ENCODE measurements at places on chromosomes 13 and 19. TPM values are rescaled to one million over a fixed set of nuclear protein-coding genes. Genes with fewer than 3 reads are reported as not detected.

GRCh38 chr13:98866882-98867281 is 111.0 kb downstream of the DOCK9 start:
- no peak for DNase-seq

DNA sequence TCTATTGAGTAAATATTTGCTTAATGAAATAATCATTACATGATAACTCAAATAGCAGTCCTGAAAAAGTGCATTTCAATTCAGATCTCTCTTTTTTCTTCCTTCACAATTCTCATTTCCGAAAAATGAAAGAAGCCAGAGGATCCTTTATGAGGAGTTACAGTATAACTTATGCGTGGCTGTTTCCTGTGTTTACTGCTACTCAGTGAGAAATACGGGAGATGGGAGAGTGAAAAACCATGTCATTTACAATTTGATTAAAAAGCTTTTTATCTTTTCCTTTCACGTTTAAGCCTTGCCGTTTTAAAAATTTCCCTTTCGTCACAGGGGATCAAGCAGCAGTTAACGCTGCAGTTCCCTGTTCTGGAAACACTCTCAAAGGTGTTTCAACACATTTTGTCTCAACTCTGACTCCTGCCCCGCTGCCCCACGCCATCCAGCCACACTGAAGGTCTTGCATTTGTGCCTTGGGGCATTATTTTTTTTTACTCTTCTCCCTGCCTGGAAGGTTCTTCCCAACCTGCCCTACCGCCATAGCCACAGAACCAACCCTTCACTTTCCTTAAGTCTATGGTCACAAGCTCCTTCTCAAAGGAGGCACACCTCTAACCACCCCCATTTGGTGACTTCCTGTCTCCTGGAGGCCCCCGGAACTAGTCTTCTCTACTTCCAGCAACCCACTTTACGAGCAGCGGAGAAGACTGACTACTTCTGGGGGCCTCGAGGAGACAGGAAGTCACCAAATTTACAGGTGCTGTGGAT is 17.0 kb downstream of the KL start:
- no peak for DNase-seq

DNA sequence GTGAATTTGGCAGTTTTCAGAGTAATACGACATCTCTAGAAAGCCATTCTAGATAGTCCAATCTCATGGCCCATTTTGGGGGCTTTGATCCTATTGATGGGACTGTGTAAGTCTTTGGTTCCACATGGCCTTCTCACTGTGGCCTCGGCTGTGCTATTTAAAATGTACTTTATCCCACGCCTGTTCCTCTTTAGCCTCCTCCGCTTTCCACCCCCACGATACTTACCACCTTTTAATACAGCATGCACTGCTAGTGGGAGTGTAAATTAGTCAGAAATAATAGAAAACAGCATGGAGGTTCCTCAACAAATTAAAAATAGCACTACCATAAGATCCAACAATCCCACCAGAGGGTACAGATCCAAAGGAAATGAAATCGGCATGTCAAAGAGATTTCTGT is 28.3 kb upstream of the CEBPG start:
- no peak for DNase-seq

PROZ gene
- not detected for total RNA-seq

EDNRB gene
- 21.7 TPM for total RNA-seq

- DNase-seq = no peak
Measured at GRCh38 chr13:23718996-23719395, 148.8 kb downstream of the TNFRSF19 start.

DNA sequence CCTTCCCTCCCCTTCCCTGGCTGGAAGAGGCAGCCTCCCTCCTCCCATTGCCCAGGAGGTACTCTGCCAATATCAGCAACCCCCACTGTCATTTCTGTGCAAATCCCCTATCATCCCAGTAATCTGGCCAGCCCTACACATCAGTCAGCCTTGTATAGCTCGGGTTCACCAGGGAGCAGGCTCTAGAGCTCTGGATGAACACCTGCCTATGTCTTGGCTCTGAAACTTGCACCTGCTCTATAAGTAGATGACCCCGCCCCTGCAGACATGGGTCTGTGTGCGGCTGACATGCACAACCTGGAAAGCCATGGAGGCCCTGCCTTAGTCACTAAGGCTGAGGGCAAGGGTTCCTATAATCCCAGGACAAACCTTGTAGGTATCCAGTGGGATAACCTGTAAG is 1042.9 kb downstream of the UQCRFS1 start:
- no peak for DNase-seq

GRCh38 chr19:28980236-28980868 is 232.6 kb downstream of the UQCRFS1 start:
- DNase-seq = no peak

DNA sequence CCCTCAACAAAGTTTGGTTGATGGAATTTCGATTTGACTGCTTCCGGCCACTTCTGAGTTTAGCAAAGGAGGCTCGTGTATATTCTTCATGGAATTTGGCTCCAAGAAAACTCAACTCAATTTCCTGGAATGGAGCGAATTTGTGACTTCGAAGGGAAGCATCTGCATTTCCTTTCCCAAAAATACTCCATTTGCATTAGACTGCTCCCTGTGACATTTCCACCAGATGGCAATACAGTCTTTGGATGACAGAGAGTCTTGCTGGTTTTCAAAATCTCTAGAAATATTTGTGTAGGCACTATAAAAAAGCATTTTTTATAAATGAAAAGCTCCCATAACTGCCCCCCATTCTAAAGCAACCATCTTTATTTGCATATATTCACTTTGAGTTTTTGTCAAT is 4.1 kb downstream of the C1QTNF9 start:
- DNase-seq = no peak

DNA sequence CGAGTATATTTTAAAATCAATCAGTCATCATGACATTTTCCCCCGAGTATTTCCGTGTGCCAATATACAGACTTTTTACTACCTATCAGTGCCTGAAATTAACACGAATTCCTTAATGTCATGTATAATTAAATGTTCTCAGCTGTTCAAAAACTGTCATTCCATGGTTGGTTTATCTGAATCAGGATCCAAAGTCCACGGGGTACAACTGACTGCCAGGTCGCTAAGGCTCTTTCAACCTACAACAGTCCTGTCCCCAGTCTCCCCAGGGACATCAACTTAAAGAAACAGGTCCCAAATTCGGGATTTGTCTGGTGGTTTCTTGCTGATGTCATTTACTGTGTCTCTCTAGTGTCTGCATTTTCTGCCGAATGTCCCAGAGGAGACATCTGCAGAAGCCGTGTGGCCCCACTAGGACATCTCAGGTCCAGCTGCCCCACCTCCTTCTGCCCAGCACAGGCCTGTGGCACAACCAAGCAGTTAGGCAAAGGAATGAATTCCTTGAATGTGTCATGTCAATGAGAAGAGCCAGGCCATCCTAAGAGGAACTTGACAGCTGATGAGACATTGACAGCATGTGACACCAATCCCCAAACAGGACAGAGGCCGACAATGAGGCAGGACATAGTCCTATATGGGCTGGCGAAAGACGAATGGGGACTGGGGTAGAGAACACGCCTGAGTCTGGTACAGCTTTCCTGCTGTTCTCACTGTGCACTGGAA is 109.5 kb downstream of the STK24 start:
- DNase-seq = no peak

SAE1 gene
- 45.0 TPM for total RNA-seq

CAMSAP3 gene
- not detected for total RNA-seq

DNA sequence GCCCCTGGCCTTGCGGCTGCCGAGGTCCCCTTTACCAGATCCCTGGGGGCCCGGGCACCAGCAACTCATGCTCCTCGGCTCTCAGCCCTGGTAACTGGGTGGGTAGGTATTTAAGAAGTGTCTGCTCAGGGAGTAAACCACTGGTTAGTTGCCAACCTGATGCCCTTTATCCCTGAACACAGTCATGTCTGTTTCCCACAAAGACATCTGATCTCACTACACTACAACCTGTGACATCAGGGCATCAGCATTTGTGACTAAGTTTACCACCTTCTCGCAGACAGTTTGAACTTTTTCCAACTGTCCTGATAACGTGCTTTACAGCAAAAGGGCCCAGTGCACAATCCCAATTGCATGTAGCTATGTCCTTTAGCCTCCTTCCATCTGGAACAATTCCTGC is 22.0 kb downstream of the GGACT start:
- no peak for DNase-seq

LHB gene
- total RNA-seq = not detected

- peak; percentile 86 for DNase-seq
Measured at GRCh38 chr19:15672580-15673175, at the start of gene CYP4F12. TSS of gene CYP4F12 (plus strand) at chr19:15673087. CDS start at chr19:15673530, 443 bp downstream.

- DNase-seq = peak; percentile 67
Measured at GRCh38 chr19:7730286-7731217, 1.4 kb downstream of the CLEC4G start.

GRCh38 chr19:15038294-15038693 is 11.0 kb upstream of the CASP14 start:
- DNase-seq = no peak

ZNF568 gene
- total RNA-seq = 7.1 TPM

MBOAT7 gene
- 24.3 TPM for total RNA-seq

DNA sequence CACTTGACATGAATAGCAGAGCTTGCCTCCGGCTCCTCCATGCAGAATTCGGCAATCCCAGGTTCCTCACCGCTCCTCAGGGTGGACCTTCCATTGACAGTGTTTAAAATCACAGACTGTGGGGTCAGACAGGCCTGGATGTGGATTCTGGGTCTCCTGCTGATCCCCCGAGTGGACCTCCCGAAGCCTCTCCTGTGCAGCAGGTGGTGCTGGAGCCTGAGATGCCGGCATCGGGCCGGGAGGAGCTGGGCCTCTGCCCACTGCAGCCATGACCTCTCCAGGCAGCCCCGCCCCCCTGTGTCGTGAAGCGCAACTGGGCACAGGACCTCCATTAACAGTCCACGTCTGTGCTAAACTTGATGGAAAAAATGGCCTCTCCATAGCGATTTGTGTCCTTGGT is 10.5 kb upstream of the CDC16 start:
- no peak for DNase-seq

OR10H1 gene
- not detected for total RNA-seq

- no peak for DNase-seq
Measured at GRCh38 chr19:41359741-41360140, 4.2 kb downstream of the B9D2 start.

DNA sequence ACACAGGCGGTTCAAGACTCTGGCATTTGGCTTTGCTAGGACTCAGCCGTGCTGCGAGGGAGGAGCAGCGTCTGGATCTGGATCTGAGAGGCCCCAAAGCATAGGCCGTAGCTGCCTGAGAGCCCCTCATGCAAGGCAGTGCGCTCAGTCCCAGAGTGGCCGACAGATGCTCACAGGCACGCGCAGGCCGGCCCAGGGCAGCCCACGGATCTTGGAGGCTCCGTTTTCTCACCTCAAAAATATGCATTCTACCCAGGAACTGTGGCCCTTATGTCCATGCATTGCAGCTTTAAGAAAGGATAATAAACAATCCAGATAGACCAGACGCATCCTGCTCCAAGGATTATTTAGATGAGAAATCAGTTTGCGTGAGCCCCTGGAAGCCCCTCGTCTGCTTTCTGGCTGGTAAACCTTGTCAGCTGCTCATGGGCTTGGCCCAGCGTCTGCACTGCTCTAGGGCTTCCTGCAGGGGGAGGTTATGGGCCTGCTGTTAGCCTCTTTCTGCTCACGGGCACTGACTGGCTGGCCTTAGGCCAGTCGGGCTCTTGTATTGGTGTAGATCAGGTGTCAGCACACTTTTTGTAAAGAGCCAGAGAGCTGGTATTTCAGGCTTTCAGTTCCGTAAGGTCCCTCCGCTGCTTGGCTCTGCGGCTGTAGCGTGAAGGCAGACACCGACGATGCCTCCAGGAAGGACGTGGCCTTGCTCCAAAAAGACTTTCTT is 24.2 kb downstream of the TEX29 start:
- peak; percentile 68 for DNase-seq

DNA sequence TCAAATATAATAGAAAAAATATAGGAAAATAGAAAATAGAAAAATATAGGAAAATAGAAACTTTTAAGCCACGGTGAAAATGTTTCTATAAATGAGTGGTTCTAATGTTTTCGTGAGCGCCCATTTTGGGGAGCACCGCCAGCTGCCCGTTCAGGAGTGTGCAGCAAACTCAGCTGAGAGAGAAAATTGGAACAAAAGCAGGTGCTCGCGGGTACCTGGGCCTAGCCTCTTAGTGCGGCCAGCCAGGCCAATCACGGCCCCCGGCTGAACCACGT is 204 bp upstream of the PDX1 start:
- DNase-seq = no peak

GRCh38 chr13:95267662-95268342 is 33.4 kb downstream of the ABCC4 start:
- no peak for DNase-seq

DNA sequence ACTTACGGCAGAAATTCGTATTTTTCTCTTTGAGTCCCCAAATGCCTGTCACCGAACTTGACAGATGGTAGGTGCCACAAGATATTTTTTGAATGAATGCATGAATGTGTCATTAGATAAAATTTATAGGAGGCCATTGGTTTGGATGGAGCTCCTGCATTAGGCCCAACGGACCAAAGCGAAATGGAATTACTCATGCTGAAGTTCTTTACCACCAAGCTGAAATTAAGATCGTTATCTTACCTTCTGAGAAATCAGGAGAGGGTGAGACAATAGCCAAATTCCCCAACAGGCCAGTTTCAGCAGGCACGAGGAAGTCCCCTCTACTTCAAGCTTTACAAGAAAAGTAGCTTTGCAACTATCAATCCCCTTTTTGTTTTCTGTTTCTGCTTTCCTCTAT is 452.5 kb upstream of the ARGLU1 start:
- no peak for DNase-seq

RASGRP4 gene
- total RNA-seq = 1.5 TPM

- peak; percentile 90 for DNase-seq
Measured at GRCh38 chr19:8423817-8424223, 10.7 kb downstream of the MARCHF2 start.

AMER2 gene
- total RNA-seq = not detected

All from cardiac septum (tissue), 1 donor.